ENCODE measurements at places on chromosomes 7 and 10.

DNA sequence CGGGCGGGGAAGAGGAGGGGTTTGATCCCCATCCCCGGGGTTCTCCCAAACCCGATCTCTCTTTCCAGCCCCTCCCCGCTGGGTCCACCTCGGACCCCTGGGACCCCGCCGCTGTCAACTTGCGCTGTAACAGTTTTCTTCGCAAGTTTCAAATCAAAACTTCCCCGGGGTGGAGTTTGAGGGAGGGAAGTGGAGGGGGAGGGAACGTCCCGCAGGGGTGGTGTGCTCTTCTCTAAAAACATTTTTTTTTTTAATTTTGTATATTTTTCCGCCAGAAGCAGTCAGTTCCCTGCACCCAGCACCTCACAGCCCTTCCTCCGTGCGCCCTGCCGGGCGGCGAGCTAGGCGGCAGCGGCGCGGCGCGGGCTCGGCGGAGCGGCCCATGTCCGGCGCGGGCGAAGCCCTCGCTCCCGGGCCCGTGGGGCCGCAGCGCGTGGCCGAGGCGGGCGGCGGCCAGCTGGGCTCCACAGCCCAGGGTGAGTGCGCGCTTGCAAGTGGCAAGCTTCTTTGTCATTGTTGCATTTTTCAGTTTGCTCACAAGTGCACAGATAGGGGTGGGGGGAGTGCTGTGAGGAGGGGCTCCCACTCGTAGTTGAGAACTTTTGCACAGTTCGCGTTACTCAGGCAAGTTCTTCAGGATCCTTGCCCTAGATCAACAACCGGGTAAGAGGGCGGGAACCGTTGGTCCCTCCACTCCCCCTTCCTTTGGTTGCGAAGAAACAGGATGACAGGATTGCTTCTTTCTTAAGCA is 933 bp downstream of the MDFIC start:
- DNase-seq: no peak

- no peak for DNase-seq
Measured at GRCh38 chr7:42093349-42093905, 143.6 kb downstream of the GLI3 start.

DNA sequence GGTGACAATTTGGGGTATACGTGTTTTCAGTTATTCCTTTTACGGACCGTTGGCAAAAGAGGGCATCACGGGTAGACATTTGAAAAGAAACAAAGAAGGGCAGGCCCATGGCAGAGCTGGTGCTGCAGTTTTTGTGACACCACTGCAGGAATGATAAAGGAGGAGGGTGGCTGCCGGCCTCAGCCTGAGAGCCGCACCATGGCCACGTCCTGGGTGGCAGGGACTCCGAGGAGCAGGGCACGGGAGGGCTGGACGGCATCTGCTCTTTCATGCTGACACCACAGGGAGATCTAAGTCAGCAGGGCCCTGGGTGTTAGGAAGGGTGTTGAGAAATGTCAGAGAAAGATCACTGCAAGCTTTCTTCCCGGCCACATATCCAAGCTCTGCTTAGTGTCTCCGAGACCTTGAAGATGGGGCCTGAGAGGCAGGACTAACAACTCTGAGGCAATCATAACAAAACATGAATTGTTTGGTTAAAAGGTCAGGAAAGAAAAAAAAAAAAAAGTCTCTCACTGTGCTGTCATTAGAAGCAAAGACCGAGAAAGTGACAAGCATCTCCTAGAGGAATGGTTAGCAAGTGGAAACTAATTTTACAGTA is 36.6 kb downstream of the INSYN2A start:
- no peak for DNase-seq

- no peak for DNase-seq
Measured at GRCh38 chr7:41568135-41568534, 134.8 kb downstream of the INHBA start.

DNA sequence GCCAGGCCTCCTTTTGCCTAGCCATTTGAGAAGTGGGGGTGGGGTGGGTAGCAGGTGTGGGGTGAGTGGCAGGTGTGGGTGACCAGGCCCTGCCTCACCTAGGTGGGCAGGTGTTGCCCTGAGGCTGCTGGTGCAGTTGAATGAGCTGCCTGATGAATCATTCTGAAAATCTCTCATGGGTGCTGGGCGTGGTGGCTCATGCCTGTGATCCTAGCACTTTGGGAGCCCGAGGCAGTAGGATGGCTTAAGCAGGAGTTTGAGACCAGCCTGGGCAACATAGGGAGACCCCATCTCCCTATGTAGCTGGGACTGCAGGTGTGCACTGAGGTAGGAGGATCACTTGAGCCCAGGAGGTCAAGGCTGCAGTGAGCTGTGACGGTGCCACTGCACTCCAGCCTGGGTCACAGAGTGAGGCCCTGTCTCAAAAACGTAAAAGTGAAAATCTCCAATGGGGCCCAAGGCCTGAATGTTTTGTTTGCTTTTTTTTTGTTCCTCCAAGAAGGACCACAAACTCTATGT is 17.7 kb downstream of the TSPAN14 start:
- DNase-seq: no peak

Measured in SHP77 (cell line).